Activated CD4-positive, CD25-positive, alpha-beta regulatory T cell treated with anti-CD3 and anti-CD28 coated beads, Interleukin-2, amount 50 U/mL, for 72 hours (primary cell): ENCODE measurements at places on chromosomes 2 and 18.

DNA sequence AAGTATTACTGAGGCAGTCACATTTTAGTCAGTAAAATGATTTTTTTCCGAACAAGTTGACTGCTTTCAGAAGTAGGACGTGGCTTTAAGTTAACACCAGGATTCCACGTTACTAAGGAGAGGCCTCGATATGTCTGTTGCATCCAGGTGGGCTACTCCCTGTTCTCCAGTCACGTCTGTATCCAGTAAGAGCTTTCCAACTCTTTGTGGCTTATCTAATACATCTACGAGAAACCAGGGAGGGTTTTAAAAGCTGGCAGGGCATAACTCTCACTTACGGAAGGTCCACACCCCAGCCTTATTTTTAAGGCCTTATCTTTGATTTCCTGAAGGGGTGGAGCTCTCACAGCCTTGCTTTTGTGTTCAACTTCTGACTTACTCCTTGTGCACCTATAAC lies 99.2 kb downstream of the SLC8A1 start:
- no peak for DNase-seq

GRCh38 chr2:60633615-60634014 lies 80.2 kb upstream of the BCL11A start:
- DNase-seq, result no peak

- no peak for DNase-seq
Measured at GRCh38 chr2:23838581-23838980, 88.3 kb downstream of the ATAD2B start.

DNA sequence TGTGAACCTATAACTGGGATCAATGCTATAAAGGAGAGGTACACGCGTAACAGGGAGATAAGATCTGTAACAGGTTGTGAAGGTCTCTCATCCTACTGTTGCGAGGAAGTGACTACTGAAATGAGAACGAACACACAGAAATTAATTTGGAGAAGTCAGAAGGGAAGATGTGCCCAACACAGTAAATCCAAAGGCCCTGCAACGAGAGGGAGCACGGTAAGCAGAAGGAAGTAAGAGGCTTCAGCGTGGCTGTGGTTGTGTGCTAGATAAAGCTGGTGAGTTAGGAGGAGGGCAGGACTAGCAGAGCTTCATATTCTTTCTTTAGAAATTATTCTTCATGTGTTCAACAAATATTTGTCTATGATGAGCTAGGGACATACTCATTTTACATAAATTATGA lies 2.5 kb upstream of the ATG16L1 start:
- DNase-seq, result no peak

- no peak for DNase-seq
Measured at GRCh38 chr2:120267348-120267747, 14.7 kb downstream of the RALB start.

GRCh38 chr2:176297067-176297466 lies 27.8 kb downstream of the MTX2 start:
- no peak for DNase-seq

- no peak for DNase-seq
Measured at GRCh38 chr2:100029460-100029859, 112.9 kb downstream of the AFF3 start.

DNA sequence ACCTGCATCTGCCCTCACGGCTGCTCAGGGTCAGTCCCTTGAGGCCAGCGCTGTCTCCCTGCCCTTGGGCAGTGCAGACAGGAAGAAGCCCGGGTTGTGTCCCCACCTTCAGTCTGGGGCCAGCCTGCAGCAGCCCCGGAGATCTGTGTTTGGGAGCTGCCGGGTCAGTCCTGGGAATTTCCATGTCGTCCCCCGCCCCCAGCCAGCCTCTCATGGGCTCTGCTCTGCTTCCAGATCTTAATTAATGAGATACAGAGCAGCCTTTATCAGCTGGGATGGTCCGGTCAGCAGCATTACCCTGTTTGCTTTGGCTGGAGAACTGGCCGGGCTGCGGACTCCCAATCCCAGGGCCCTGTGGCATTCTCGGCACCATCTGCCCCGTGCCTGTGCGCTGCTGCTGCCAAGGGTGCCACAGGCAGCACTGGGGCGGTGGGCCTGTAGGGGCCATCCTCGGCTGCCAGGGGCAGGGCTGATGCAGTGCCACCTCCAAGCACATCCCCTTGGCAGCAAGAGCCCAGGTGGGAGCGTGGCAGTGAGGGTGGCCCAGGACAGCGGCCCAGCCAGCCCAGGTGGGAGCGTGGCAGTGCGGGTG lies 2.4 kb downstream of the BOK start:
- no peak for DNase-seq

- no peak for DNase-seq
Measured at GRCh38 chr2:28606986-28607441, 111.2 kb downstream of the PLB1 start.

DNA sequence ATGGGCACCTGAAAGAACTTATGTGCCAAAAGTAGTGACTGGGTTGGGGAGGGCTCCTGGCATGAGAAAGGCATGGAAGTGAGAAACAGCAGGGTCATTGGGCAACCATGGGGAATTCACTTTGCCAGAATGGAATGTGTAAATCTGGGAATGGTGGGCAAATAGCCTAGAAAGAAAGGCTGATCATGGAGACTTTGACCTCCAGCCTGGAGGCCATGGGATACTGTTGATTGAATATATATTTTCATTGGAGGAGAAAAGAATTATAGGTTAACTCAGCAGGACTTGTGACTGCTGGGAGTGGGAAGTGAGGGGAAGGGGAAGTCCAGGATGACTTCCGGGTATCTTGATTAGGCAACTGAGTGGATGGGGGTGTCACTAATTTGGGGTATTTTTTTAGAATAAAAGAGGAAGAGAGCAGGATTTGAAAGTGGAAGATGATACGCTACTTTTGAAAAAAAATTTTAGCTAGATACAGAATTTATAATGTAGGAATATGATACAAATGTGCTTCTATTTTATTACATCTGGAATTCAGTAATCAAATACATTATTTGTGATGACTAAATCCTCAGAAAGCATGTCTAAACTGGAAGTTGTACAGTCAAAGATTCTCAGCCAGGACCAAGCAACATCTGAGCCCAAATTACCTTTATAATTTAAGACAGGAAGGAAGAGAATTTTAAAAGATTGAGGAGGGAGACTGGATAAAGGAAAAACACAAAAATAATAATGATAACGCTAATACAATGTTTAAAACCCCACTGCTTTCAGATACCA lies 116.2 kb downstream of the GATA6 start:
- DNase-seq, result no peak

DNA sequence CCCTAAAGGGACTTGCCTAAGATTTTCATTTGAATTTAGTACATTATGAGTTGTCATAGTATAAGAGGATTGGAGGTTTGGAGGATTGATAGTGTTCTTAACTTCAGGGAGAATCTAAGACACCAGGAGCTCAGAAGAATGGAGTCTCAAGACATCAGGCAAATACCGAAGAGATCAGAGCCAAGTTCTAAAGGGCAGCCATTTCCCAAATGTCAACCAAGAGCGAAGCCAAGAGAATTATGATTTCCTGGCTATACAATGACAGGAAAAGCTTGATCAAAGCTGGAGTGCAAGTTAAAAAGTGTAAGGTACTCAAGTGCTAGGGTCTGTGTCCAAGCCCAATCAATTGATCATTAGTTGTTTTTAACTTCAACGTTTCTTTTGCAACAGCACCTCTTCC lies 283.0 kb upstream of the FN1 start:
- DNase-seq, result no peak

- DNase-seq, result no peak
Measured at GRCh38 chr2:165804719-165805118, 10.7 kb upstream of the GALNT3 start.

GRCh38 chr2:226387499-226387942 lies 412.1 kb downstream of the IRS1 start:
- no peak for DNase-seq

DNA sequence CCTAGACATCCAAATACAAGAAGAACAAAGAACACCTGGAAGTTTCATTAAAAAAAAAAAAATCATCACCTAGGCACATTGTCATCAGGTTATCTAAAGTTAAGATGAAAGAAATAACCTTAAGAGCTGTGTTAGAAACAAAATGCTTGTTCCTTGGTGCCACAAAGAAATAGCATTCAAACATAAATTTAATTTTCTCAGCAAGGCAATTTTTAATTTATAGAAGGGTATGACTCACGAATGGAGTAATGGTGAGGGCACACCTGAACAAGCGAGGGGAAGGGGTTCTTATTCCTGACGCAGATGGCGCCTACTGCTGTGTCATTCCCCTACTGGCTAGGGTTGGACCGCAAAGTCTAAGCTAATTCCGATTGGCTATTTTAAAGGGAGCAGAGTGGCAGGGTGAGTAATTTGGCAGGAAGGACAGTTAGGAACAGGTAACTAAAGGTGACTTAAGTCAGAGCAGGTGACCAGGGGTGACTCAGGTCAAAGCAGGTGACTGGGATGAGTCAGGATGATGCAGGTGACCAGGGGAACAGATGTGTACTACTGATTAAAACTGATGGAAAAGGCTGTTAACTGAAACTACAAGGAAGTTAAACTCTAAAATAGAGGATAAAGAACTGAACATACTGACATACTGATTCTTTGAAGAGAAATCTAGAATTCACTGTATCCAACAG lies 30.0 kb upstream of the TWSG1 start:
- DNase-seq, result no peak
